ENCODE measurements at places on chromosomes 16 and 17. TPM values are rescaled to one million over a fixed set of nuclear protein-coding genes. Genes with fewer than 3 reads are reported as not detected.

Gene DDX5
- total RNA-seq: 411 TPM

Gene PLLP
- total RNA-seq: 0.72 TPM

Gene IRX5
- total RNA-seq: 2.7 TPM

Gene FOXC2
- 14.9 TPM for total RNA-seq

DNA sequence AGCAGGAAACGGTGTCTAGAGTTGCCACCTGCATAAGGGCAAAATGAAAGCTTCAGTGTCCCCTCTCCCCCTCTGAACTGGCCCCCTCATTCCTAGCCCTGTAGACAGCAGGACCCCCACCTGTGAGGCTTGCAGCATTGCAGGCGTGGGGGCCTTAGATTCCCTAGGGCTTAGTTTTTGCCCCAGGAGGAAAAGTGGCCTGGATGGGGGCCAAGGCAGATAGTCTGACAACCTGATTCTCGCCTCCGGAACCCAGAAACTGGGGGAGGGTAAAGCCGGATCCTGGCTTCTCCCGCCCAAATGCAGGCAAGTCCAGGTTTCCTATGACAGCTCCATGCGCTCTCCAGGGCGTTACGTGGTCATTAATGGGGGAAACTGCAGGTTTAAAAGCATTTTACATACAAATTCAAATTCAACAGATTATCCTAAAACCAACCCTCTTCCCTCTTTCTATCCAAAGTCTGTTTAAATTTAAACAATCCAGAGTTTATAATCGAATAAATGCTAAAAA is 678 bp upstream of the HOXB6 start:
- H3K4me3 ChIP-seq: peak overlapping the region; percentile 99
- peaks cover 53% of the 10 kb centered on the region for H3K4me1 ChIP-seq
- DNase-seq: no peak
- peaks cover 2% of the 10 kb centered on the region for H3K36me3 ChIP-seq

DNA sequence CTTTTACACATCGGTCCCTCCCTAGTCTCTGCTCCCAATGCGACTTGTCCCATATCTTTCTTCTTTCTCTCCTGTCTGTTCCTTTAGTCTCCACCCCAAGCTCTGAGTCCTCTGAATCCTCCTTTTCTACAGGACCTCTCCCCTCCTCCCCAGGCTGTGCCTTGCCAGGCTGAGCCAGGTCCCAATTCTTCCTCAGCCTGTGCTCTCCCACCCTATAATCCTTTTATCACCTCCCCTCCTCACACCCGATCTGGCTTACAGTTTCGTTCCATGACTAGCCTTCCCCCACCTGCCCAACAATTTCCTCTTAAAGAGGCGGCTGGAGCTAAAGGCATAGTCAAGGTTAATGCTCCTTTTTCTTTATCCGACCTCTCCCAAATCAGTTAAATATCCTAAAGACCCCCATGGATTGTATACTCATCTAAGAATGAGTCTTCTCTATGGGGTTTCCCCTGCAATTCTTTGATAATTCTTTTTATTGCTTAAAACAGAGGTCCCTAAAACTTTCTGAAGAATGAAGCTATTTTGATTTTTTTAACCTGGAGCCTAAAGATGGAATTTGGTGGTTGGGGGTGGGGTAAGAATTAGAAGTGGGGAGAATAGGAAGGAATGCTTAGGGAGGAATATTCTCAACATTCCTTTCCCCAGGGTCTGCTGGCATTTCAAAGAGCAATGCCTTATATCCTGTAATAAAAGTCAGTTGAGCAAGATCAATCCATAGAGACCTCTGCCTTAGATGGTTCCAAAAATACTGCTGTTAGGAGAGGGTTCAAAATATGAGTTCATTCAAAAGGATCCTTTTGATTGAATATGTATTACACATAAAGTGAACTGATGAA is 102.8 kb downstream of the MYO1D start:
- 0 out of 2 replicates have a peak, but pooled peaks cover 3% of the 10 kb centered on the region for H3K4me1 ChIP-seq
- H3K4me3 ChIP-seq: no peak overlapping the region
- H3K27ac ChIP-seq: no peak overlapping the region
- H3K27me3 ChIP-seq: peaks cover 21% of the 10 kb centered on the region
- no peak for DNase-seq

- H3K4me3 ChIP-seq: no peak overlapping the region
- no peaks in the 10 kb centered on the region for H3K36me3 ChIP-seq
- no peaks in the 10 kb centered on the region for H3K4me1 ChIP-seq
- H3K27ac ChIP-seq: no peak overlapping the region
These were observed 61.2 kb upstream of the CRYM start for GRCh38 chr16:21339269-21339641.

DNA sequence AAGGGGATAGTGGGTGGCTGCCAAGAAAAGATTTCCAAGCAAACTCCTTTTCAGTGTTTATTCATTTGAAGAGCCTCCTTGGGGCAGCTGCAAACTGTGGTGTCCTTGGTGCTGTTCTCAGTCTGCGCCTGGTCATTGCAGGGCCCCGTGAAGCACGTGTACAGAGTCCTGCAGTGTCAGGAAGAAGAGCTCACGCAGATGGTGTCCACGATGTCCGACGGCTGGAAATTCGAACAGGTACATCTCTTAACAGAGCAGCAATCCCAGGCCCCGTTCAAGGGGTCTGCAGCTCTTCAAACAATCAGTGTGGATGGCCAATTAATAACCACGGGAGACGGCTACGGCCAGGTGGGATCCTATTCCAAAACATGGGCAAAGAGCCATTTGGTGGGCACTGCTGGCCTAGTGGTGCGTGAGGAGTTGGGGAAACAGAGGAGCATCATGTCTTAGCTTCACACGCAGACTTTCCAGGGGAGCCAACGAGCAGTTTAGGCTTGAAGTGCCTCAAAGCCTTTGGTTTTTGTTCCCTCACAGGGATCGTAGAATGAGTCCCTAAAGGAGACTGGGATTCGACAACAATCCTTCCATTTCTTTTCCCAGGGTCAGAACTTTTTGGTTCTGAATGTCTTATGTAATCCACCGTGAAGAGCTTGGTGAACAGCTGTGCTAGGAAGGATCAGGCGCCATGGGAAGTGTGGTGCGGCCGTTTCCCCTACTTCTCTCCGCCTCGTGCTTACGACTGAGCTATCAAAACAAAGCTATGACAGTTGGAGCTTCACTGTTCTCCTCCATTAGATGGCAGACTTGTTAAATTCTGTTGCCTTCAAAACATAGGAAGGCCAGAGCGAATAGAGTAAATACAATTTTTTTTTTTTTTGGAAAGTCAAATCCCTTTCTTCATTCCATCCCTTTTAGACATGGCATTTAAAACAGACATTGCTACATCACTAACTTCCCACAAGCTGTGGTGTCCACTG is 12.6 kb downstream of the KCTD2 start:
- peaks cover 7% of the 10 kb centered on the region for H3K36me3 ChIP-seq
- H3K27ac ChIP-seq: no peak overlapping the region
- H3K4me3 ChIP-seq: no peak overlapping the region
- H3K27me3 ChIP-seq: no peaks in the 10 kb centered on the region
- DNase-seq: no peak

- no peak overlapping the region for H3K4me3 ChIP-seq
- DNase-seq: no peak
- H3K27ac ChIP-seq: no peak overlapping the region
These were observed 1.4 kb upstream of the WWOX start for GRCh38 chr16:78098087-78098486.

DNA sequence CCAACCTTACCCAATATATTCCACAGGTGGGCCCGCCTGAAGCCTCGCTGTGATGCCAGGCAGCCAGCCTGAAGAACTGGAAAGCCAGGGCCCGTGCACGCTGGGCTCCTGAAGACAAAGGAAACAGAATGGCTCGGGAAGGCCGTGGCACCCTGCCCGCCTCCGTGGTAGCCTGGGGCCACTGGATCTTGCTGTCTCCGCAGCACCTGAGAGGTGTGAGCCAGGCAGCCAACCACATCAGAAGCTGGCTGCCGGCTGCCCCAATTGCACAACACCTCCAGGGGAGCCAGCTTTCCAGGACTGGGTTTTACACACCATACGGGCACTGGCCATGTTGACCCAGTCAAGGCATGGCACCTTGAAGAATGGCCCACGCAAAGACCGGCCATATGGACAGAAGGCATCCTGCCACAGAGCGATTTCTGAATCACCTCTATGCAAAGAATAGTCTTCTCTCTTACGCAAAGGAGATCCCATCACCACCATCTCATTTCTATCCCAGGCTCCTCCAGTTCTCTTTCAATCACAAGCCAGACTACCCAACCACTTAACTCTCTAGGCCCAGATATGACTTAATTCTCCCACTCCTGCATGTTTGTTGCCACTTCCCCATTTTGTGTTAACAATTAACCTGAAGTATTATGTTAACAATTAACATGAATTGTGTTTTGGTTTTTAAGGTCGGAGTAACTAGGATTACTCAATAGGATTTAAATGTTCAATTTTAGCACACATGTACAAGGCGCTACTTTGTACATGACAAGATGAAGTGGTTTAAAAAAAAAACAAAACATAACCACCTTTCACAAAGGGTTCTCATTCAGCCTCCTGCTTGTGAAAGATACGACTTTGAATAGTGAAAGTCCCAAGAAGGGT is 32.1 kb downstream of the ZFHX3 start:
- H3K27me3 ChIP-seq: no peaks in the 10 kb centered on the region
- H3K36me3 ChIP-seq: no peaks in the 10 kb centered on the region
- H3K4me1 ChIP-seq: peaks cover 21% of the 10 kb centered on the region
- no peak for DNase-seq
- no peak overlapping the region for H3K4me3 ChIP-seq
- H3K27ac ChIP-seq: no peak overlapping the region

DNA sequence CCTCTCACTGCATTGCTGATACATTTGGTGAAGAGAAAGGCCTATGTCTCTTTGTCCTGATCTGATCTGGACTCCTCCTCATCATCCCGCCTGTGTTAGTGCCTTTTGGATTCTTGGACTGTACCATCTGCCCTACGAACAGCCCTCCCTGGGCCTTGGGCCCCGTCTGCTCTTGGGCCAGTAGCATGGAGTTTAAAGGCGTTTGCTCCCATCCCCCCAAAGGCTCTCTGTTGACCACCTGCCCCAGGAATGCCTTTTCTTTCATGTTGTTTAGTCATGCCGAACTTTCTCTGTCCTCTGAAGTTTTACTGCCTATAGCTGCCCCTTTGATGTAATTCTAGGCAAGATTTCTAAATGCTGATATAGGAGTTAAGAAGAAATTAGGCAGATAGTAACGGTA is 30.9 kb upstream of the MEAK7 start:
- no peak for DNase-seq
- H3K27ac ChIP-seq: no peak overlapping the region
- H3K36me3 ChIP-seq: no peaks in the 10 kb centered on the region
- no peak overlapping the region for H3K4me3 ChIP-seq
- H3K27me3 ChIP-seq: no peaks in the 10 kb centered on the region

DNA sequence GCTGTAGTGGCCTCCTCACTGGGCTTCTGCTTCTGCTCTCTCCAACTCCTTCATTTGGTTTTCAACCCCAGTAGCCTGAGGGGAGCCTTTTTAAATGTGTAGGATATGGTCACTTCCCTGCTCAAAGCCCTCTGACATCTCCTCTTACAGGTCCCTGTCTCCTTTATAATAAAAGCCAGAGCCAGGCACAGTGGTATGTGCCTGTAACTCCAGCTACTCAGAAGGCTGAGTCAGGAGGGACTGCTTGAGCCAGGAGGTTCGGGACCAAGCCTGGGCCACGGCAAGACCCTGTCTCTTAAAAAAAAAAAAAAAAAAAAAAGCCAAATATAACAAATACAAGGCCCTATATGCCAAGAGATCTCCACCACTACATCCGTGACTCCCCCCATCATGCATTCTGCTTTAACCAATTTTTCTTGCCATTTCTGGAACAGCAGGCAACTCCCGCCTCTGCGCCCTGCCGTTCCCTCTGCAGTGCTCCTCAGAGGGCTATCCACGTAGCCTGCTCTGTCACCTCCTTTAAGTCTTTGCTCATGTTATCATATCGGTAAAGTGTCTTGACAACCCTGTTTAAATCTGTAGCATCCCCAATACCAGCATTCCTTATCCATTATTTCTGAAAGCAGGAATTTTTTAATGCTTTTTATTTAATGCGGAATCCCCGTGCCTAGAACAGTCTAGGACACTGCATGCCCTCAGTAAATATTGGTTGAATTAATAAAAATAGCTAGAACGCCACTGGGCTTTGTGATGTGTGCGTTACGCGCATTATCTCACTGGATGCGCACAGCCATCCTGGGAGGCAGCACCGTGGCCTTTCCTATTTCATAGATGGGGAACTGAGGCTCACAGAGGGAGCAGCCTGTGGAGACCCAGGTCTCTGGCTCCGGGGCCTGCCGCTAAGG is 9.5 kb downstream of the ZNF771 start:
- no peaks in the 10 kb centered on the region for H3K27me3 ChIP-seq
- peaks cover 3% of the 10 kb centered on the region for H3K36me3 ChIP-seq
- H3K27ac ChIP-seq: peak overlapping the region; percentile 59

GRCh38 chr17:45021607-45022287 is 29.7 kb downstream of the DCAKD start:
- H3K36me3 ChIP-seq: no peaks in the 10 kb centered on the region
- DNase-seq: no peak
- peaks cover 19% of the 10 kb centered on the region for H3K4me1 ChIP-seq
- peak overlapping the region; percentile 17 for H3K27ac ChIP-seq

DNA sequence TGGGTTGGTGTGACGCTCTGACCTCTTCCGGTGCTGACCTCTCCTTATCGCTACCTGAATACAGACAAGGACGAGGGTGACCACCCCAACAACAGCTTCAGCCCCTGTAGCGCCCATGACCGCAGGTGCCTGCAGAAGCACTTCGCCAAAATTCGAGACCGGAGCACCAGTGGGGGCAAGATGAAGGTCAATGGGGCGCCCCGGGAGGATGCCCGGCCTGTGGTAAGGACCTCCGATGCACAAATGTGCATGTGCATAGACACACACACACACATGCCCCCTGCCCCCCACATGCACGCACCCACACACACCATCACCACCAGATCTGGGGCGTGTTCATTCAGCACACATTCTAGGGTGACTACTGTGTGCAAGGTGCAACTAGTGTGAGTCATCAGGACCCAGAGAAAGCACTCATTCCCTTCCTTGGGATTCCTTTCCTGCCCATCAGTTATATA is 9.7 kb downstream of the IGFBP4 start:
- no peaks in the 10 kb centered on the region for H3K27me3 ChIP-seq
- DNase-seq: no peak

GRCh38 chr16:24273508-24274182 is 17.5 kb downstream of the CACNG3 start:
- no peaks in the 10 kb centered on the region for H3K4me1 ChIP-seq
- H3K27ac ChIP-seq: no peak overlapping the region
- no peak overlapping the region for H3K4me3 ChIP-seq
- H3K27me3 ChIP-seq: peaks cover 21% of the 10 kb centered on the region

GRCh38 chr16:84667600-84668309 is 19.4 kb downstream of the KLHL36 start:
- no peaks in the 10 kb centered on the region for H3K27me3 ChIP-seq
- no peaks in the 10 kb centered on the region for H3K4me1 ChIP-seq
- H3K27ac ChIP-seq: no peak overlapping the region
- H3K4me3 ChIP-seq: no peak overlapping the region
- no peak for DNase-seq

DNA sequence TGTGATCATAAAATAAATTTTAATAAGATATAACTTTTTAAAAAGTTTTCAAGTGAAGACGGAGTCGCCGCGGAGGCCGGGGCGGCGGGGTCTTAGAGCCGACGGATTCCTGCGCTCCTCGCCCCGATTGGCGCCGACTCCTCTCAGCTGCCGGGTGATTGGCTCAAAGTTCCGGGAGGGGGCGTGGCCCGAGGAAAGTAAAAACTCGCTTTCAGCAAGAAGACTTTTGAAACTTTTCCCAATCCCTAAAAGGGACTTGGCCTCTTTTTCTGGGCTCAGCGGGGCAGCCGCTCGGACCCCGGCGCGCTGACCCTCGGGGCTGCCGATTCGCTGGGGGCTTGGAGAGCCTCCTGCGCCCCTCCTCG is at the start of gene FOXC2:
Gene FOXC2, plus strand, starts transcription at position 229 of the 365 bp plus-strand sequence. CDS start 507 bp downstream, outside the sequence.
- peaks cover 18% of the 10 kb centered on the region for H3K4me1 ChIP-seq
- H3K27ac ChIP-seq: peak within 1 kb of the TSS; percentile 89
- no peaks in the 10 kb centered on the region for H3K36me3 ChIP-seq

- H3K4me3 ChIP-seq: no peak overlapping the region
- no peak overlapping the region for H3K27ac ChIP-seq
- H3K36me3 ChIP-seq: no peaks in the 10 kb centered on the region
- no peak for DNase-seq
These were observed 5.9 kb upstream of the SLC13A2 start for GRCh38 chr17:28467456-28468025.
